ENCODE measurements at places on chromosomes 11 and 22.

- DNase-seq: no peak
Measured at GRCh38 chr22:19360862-19361261, 69.3 kb upstream of the CLTCL1 start.

DNA sequence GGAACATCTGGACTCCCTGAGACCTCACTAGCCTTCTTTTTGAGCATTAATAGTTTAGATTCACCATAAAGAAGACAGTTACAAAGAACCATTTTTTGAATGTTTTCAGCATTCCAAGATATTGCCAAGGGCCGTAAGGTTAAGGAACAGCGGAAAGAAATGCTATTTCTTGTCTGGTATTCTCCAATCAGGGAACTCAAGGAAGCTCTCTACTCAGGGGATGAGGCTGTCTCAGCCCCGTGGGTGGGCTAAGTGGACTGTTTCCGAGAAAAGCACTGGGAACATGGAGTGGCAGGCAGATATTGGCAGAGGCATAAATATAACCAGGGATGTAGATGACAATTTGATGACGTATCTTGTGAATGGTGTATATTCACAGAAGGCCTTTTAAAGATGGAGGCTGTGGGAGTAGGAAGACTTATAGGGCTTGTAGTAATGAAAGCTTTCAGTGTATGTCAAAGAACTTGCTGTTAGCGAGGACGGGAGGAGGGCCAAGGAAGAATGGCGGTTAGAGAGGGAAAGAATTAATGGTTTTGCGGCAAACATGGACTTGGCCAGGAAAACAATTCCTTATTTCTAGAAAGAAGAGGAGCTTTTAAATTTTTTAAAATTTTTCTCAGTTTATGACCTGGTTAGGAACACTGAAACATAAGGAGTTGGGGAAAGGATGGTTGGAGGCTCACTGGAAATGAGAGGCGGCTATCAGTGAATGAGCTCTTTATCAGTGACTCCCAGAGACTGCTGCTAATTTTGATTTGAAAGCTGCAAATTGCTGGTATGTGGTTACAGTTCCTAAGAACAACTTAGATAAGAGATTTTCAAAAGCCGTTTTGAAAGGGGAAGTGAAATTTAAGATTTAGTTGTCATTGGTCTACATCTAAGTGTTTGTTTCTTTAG is 64.6 kb downstream of the ST3GAL4 start:
- peak; percentile 41 for DNase-seq

DNA sequence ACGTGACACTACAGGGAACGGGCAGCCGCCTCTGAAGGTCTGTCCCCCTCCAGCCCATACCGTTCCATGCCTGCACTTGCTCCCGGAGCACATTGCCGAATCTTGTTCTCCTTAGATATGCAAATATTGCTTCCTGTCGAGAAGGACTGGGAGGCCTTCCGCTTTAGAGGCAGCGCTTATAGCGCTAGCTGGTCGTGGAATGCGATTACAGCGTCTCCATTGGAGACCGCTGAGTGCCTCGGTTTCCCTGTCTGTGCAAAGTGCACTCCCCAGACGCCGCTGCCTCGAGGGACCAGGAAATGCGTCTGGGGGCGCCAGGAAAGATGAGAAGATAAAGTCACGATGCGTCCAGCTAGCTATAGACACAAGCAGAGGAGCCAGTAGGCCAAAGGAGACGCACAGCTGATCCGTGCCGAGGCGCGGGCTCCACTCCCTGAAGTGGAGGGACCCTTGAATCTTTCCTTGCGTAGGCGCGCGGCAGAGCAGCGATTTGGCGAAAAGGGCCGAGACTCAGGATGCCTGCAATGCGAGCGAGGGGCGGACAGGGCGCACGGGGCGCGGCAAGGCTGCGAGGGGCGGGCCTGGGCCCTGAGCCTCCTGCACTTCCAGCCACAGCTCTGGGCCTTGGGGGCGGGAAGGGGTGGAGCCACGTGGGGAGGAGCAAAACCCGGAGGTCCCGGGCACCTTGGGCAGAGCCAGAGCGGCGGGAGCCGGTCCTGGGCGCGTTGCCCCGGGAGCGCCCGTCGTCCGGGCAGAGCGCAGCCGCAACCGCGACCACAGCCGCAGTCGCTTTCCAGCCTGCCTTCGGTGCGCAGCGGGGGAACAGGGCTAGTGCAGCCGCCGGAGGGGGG is at the start of gene RASSF10:
Gene RASSF10, plus strand, starts transcription at position 692 of the 851 bp plus-strand sequence. CDS start 261 bp downstream, outside the sequence.
- no peak for DNase-seq

GRCh38 chr11:119100246-119100970 is 1.2 kb downstream of the DPAGT1 start:
- peak; percentile 47 for DNase-seq

DNA sequence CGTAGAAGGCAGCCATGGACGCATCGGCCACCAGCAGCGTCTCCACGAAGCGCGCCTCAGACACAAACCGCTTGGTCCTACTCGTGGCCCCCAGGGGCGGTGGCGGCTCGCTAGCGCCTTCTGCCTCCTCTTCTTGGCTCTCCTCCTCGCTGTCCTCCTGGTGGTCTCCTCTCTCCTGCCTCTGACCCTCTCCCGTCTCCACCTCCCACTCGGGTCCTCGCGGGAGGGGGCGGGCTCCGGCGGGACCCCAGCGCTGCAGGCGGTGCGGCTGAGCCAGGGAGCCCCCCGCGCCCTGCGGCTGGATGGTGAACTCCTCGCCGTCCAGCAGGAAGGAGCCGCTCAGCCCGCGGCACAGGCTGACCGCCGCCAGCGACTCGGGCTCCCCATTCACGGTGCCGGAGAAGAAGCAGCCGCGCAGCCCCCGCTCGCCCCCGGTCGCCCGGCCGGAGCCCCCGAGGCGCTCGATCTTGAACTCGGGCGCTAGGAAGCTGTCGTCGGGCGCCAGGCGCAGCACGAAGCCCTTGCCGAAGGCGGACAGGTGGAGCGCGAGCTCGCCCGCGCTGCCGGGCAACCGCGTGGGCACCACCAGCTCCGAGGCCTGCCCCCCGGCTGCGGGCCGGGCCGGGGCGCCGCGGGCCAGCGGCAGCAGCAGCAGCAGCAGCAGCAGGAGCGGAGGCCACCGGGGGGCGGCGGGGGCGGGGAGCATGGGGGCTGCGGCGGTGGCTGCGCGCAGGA is 661 bp downstream of the ADAMTS8 start:
- DNase-seq: no peak

GRCh38 chr11:99370549-99371216 is 349.9 kb downstream of the CNTN5 start:
- DNase-seq: no peak

GRCh38 chr11:3836903-3837302 is 3.9 kb downstream of the RHOG start:
- DNase-seq: peak; percentile 94

- no peak for DNase-seq
Measured at GRCh38 chr22:22955276-22955798, 67.7 kb downstream of the IGLL5 start.

DNA sequence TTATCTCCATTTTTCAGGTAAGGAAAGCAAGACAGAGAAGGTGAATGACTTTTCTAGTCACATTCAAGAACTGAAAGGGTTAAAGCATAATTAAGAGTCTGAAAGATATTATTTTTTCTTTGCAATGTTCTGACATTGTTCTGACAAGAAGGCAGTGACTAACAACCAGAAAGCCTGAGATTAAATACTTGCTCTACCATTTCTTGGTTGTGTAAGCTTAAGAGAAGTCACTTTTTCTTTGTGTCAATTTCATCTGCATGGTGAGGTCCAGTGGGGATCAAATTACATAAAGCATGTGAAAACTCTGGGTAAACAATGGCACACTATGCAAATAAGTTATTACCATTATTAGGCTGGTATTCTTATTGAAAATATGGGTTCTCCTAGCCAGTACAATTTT is 73.7 kb downstream of the PHF21A start:
- DNase-seq: no peak

DNA sequence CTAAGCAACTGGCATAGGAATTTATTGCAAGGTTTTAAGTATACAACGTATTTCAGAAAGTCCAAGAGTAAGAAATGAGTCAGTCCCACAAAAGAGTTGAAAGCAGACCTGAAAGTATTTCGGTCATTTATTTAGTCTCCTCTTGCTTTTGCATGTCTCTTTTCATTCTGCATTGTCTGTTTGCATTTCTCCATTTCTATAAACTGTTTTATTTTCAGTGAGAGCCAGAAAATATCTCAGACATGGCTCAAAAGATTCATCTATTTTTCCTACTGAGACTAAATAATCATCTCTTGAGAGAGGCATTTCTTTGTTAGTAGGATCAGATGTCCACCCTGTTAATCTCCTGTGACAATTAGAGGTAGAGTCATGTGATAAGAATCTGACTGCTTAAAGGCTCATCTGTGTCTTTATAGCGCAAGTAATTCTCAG is 219.1 kb upstream of the CCDC179 start:
- DNase-seq: no peak

GRCh38 chr11:18853086-18853720 is 61.6 kb upstream of the PTPN5 start:
- DNase-seq: no peak

DNA sequence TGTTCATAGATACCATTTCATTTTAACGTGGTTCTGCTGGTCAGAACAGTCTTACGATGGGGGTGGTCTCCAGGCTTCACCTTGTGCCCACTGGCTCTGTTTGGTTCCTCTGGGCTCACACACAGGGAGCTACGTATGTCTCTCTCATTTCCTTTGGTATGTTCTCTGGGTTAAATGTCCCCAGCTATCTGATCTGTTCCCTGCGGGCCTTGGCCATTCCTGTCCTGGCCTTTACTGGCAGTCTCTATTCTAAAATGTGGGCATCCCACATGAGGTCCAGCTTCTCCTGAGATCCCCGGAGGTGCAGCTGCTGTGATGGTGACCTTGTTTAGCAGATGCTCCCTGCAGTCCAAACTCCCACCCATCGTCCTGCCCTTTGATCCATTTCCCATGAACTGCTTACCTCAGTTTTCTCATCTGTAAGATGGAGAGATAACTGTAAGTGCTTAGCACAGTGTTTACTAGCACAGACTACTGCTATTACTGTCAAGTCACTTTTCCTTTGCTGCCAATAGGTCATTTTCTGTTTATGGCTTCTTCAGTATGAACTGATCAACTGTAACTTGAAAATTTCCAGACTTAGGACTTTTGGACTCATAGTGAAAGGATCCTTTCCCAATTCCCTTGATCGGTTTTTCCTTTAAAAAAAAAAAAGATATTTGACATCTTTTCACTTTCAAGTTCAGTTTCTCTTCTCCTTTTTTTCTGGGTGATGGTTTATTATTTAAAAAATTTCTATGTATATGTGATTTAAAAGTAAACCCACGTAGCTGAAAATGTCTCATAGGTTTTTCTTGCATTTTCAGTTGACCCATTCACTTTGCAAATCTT is 92.9 kb downstream of the PTPRJ start:
- DNase-seq: peak; percentile 68

DNA sequence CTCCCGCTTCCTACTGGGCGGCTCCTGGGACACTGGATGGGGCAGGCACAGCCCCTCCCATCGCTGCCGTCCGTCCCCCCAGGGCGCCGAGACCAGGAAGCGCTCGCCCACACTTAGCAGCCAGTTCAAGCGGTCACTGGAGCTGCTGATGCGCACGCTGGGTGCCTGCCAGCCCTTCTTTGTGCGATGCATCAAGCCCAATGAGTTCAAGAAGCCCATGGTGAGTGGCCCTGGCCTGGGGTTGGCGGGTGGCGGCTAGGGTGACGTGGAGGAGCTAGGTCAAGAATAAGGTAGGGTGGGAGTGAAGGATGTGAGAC is 44.6 kb downstream of the MYO7A start:
- no peak for DNase-seq

DNA sequence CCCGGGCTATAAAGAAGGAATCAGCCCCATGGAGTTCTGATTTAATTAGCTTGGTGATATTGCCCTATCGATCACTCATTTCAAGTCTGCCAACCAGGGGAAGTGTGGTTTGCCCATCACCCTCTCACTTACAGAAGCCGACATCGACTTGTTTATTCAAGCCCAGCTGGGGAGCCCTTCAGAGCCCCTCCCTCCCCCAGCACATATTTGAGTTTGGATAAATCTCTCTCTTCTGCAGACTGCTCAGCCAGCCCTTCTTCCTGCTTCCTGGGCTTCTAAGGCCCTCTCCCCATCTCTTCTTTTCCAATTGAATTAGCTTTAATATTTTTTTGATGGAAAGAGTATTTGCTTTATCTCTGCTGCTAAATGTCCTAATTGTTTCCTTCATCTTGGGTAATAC is 299.0 kb downstream of the MIAT start:
- DNase-seq: no peak

- DNase-seq: no peak
Measured at GRCh38 chr22:40377931-40378330, 7.5 kb downstream of the SGSM3 start.

- DNase-seq: peak; percentile 57
Measured at GRCh38 chr22:19943082-19944026, 1.7 kb upstream of the TXNRD2 start.

GRCh38 chr11:20808328-20808727 is 138.9 kb downstream of the NELL1 start:
- DNase-seq: no peak

DNA sequence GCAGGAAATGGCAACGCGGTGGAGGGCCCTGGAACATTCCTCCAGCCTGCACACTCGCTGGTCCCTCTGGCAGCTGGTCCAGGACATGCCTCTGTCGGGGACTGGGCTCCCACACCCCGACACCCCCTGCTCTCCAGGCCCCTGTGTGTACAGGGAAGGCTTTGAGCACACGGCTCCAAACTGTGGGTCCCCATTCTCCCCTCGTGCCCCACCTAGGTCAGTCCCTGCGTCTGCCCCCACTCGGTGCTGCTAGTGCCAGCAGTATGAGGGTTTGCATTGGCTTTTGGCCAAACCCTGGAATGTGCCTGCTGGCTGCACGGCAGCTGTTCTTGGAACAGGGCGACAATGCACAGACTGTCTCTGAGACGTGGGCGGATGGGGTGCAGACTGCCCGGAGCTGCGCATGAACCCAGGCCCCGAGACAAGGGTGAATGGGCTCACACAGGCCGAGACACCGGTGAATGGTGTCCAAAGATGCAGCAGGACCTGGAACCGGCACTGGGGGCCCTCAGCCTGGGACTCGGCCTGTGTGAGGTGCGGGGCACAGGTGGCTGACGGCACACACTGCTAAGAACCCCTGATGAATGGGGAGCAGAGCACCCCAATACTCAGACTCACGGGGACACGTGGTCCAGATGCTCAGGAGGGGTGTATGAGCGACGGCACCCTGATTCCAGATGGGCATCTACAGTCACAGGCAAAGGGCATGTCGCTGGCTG is 7.5 kb upstream of the SYT8 start:
- DNase-seq: no peak
